LNCaP clone FGC (cell line): ENCODE measurements at places on chromosomes 16 and 17.

DNA sequence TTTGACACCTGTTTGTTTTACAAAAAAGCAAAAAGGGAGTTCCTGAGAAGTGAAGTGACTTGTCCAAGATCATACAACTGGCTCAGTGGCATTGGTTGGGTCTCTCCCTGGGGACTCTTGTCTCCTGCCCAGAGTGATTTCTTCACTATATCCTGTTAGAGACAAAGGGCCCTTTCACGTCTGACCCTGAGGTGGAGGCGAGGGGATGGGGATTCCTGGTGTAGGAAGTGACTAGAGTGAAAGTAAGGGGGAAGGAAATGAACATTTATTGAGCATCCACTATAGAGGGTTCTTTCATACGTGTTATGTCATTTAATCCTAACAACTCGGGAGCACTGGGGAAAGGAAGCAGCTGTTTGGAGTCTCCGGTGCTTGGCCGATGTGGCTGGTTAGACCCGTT lies 9.0 kb downstream of the ITGB3 start:
- DNase-seq, result no peak

DNA sequence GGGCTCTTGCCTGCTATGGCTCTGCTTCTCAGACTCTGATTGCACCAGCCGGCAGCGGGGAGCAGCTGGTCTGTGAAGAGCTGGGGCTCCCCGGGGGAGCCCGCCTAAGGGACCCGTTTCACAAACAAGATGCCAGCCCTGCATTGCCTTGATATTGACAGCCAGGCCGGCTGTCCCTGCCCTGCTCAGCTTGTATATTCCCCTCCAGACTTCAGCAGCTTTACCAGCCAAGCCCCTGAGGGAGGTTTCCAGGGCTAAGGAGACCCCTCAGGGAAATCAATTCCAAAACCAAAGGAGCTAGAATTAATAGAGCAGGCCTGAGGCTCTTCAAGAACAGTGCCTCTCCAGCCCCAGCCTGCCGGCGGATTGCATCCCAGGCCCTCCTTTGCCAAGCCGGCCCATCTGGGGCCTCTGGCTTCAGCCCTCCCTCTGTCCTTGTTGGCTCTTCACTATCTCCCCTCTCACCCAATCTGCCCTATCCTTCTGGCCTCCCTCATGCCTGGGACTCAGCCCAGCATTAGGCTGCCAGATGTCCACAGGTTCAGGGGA lies 5.7 kb downstream of the CALB2 start:
- no peak for DNase-seq

DNA sequence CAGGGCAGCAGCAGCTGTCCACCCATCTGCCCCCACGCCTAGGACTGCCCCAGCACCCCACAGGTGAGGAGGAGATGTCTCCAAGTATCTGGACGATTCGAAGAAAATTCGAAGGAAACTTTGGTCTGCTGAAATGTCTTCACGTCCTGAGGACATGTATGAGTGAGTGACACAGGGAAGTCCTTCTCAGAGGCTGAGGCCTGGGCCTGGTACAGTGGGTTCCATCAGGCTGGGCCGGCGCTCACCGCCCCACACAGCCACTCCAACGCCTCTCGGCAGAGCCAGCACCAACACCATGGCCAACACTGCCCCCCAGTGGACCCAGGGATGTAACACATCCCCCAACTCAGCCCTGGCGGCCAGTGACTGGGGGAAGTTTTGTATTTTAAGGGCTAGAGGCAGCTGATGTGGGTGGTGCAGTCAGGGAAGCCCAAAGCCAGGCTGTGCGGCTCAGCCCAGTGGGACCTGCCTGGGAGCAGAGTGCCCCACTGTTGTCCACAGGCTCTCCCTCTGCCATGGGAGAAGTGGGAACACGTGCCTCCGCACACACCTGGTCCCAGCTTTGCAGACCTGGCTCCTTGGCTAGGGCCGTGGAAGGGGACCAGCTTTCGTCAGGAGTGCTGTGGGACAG lies 55.8 kb upstream of the FASN start:
- DNase-seq, result peak; percentile 52

GRCh38 chr16:89191033-89191900 lies 9.1 kb downstream of the SLC22A31 start:
- no peak for DNase-seq

DNA sequence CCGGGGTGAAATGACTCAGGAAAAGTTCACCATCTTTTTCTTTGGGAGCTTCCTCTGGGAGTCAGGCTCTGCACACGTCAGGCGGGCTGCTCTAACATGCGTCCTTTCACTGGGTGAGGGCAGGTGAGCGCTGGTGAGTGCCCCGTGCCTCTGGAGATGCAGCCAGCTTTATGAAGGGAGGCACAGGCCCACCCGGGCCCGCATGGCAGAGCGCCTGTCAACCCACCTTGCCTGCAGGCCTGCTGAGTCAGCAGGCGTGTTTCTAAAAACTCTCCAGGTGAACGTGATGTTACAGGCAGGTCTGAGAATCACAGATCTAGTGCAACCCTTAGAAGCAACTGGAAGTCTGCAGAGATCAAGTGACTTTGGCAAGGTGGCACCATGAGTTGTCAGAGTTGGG lies 18.4 kb downstream of the MAP1LC3B start:
- no peak for DNase-seq

DNA sequence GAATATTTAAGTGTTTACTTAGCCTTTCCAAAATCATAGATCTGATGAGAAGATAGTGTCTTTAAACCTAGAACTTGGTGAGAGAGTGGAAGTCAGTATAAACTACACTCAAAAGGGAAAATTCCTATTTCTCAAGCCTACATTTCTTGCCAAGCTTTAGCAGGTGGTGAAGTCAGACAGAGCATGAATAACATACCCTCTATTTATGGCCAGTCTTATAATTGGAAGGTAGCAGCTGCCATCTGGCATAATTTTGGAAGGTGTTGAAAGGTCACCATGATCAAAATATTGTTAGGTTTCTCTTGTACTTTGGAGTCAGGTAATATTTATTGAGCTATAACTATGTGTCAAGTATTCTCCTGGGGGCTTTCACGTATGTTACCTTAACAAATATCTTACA lies 729.3 kb upstream of the KIF2B start:
- DNase-seq, result no peak

- no peak for DNase-seq
These were observed 8.3 kb downstream of the UBE2G1 start for GRCh38 chr17:4358154-4358553.

- no peak for DNase-seq
These were observed 4.0 kb upstream of the IL17C start for GRCh38 chr16:88634141-88634993.

GRCh38 chr16:86389566-86390328 lies 120.6 kb upstream of the FOXF1 start:
- no peak for DNase-seq

- DNase-seq, result no peak
These were observed 3.6 kb upstream of the SLC16A5 start for GRCh38 chr17:75084039-75084660.

GRCh38 chr16:26701243-26701886 lies 365.4 kb upstream of the C16orf82 start:
- DNase-seq, result no peak

DNA sequence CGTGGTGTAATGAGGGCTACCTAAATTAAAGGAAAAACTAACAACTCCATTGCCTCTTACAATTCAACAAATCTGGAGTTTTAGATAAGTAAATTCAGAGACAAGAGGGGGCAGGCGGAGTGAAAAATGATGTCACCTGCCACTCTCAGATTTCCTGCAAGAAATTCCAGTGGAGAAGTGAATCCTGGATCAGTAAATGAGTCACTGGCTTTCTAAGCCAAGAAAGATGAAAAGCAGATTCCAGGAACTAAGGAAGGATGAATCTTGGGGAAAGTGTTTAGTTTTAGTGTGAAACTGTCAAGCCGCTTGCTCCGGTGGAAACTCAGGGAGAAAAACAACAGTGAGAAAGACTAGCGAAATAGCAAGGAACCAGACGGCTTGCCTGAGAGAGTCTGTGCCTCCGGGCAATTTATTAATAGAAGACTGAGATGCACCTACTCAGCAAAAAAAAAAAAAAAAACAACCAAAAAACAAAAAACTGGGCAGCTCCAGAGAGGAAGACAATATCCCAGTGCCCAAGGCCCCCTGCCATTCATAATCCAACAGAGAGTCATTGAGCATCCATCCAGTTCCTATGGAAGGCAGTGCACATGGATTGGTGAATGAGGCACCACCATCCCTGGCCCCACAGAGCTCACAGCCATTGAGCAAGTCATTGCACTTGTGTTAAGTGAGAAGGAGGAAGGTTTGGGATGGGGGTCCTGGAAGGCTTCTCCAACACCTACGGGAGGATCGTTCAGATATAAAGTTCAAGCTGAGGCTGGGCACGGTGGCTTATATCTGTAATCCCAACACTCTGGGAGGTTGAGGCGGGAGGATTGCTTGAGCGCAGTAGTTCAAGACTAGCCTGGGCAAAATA lies 12.1 kb upstream of the RIPOR1 start:
- no peak for DNase-seq

DNA sequence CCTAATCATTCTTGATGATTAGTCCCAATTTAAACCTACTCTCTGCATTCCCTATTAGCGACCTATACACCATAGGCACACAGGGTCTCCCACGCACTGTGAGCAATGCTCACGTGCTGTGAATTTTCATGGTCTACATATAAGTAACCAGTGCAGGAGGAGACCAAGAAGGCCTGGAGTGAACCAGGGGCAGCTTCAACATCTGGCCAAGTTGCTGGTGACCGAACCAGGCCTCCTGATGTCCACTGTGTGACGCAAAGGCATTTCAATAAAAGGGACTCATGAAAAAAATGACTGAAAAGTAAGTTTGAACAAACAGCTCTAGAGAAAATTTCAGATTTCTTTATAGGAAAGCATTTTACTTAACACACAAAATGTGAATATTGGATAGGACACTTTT lies 107.0 kb downstream of the ZFHX3 start:
- no peak for DNase-seq

GRCh38 chr16:57244463-57244766 lies 644 bp upstream of the ARL2BP start:
- DNase-seq, result no peak

DNA sequence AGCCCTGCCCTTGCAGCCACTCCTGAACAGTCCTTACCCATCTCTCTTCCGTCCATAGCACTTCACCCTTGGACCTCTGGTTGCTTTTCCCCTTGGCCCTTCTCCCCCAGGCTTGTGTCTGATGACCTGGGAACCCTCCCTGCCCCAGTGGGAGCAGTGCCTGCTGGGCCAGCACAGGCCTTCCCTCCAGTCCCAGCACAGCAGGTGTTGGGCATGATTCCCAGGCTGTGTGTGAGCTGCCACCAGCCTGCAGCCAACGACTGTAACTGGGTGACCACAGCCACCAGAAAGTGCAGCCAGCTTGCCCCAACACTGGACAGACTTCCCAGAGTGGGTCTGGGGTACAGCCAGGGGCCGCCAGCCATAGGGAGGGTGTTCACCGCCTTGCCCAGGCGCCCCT lies 30.0 kb downstream of the CRAMP1 start:
- DNase-seq, result peak; percentile 70

- DNase-seq, result no peak
These were observed 7.2 kb downstream of the KRT38 start for GRCh38 chr17:41433586-41433985.

- no peak for DNase-seq
These were observed 5.2 kb downstream of the OMG start for GRCh38 chr17:31291820-31292219.

DNA sequence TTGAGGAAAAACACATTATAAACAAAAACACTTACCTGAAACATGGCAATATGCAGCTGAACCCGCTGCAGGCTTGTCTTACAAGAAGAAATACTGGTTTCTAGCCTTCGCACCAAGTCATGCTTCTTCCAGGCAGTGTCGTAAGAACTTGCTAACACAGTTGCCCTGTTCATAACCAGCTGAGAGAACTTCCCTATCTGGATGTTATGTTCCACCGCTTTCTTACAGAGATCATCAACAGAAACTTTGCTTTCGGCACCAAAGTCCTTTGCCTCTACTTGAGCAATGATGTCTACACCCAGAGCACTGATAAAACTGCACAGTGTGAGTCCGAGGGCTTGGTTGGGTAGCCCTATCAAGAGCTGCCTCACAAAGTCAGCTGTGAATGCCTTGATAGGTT lies 27.9 kb upstream of the ARL6IP1 start:
- no peak for DNase-seq

DNA sequence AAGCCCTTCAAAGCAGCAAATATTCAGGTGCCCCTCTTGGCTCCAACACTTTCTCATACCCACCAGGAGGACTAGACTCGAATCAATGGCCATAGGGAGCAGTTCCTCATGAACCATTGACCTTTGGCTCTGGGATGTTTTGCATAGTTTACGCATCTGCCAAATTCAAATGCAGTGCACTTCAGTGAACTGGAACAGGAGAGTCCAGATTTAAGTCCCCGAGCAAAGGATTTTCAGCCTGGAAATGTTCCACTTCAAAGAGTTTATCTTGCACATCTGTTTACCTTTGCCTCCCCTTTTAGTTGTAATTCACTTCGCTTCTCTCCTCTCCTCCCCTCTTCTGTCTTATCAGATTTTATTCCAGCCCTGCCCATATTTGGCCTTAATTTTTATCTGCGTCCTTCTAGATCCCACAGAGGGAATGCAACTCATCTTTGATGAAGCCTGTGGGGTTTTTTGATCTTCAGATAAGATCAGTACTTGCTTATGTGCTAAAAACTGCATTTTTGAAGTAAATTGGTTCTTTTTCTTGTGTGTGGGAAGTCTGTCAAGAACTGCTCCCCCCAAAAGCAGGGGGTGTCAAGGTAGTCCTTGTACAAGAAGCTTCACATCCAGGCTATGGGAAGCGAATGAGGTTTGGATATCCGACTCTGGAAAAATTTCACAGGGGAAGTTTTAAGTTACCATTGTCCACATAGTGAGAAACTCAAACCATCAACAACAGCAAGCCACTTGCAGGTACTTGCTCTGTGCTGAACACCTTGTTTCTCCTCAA lies 281.6 kb downstream of the RBFOX1 start:
- DNase-seq, result no peak

DNA sequence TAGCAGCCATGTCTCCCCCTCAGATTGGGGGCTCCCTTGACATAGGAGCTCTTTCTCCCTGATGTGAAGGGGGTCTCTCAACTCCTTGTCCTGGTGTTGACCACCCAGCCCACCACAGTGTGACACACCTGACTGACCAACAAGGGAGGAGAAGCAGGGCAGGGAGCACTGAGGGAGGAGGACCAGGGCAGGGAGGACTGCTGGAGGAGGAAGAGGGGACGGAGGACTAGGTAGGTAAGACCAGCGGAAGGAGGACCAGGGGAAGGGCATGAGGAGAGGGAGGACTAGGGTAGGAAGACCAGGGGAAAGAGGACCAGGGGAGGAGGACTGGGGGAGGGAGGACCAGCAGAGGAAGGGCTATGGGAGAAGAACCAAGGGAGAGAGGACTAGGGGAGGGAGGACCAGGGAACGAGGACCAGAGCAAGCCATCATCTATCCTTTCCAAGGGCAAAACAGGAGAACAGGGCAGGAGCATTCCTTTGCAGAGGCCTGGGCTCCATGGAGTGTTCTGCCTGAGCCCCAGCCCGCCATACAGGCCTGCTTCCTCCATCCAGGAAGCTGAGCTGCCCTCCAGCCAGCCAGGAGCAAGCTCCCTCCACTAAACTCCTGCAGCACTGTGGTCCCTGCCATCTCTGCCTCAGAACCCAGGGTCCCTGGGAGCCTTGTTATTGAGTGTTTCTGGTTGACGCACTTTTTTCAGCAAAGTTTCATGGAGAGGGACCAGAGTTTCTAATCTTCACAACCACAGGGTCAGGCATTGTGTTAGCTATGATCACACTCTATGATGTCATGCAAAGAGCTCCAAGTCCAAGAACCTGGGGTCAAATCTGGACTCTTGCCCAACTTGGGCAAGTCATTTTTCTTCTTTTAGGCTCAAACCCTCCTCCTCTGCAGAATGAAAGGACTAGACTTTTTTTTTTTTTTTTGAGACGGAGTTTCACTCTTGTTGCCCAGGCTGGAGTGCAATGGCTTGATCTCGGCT lies 15.4 kb upstream of the KRT17 start:
- no peak for DNase-seq
